ENCODE measurements at places on chromosomes 13 and 19.
A peak's percentile ranks its signal among the peaks of the same experiment; 100 is the strongest.

DNA sequence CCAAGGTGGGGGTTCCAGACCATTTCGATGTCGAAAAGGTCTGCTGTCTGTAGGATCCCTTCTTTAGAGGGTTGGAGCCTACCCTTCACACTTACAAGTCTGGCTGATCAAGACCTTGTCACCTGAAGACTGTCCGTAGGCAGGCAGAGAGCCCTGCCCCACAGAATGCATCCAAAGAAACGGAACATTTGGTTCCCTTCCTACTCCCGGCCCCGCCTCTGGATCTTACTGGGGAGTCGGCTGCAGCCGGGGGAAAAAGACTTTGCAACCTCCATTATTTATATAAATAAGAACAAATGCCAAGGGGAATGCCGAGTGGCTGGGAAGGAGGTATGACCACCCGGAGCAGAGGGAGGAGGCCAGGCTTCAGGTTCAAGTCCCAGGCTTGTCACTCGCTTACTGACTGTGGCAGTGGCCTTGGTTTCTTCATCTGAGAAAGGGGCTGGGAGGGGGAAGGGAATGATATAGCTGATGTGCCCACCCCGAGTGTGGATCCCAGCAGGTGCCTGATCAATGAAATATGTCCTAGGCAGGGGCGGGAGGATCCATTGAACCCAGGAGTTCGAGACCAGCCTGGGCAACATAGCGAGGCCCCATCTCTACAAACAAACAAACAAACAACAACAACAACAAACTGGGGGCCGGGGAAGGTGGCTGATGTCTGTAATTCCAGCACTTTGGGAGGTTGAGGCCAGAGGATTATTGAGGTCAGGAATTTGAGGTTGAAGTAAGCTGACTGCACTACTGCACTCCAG, 48.7 kb downstream of the RFX2 start:
- DNase-seq = no peak

DNA sequence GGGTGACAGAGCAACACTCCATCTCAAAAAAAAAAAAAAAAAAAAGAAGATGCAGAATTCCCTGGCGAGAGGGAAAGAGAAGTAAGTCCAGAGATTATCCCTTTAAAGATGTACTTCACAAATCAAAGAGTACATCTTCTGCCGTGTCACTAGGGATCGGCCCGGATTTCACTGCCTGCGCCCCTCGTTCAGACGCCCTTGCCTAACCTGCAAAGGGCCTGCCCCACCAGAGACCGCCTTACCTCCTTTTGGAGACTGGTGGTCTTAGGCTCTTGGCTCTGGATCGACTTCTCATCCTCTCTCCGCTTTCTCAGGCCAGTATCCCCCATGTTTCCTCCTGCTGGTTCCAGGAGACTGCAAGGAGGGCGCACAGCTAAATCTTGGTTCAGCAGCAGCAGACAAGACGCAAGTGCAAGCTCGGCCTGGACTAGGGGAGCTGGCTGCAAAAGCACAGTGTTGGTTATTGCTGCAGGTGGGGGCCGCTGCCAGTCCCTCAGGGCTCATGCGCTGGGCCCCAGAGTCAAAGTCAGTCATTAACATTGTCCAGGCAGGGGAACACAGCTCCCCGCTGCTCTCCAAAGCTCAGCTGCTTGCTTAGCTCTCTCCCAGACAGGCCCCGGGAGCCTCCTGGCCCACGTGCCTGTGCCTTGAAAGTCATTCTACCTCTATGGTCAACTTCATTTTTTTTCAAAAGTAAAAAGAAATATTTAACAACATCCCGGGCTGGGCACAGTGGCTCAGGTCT, 1.2 kb downstream of the SLC7A9 start:
- no peak for DNase-seq

- DNase-seq = peak; percentile 94
These were observed 10.3 kb downstream of the EHD2 start for GRCh38 chr19:47723581-47723940.

GRCh38 chr19:2608602-2608922, 93.9 kb downstream of the GNG7 start:
- no peak for DNase-seq

DNA sequence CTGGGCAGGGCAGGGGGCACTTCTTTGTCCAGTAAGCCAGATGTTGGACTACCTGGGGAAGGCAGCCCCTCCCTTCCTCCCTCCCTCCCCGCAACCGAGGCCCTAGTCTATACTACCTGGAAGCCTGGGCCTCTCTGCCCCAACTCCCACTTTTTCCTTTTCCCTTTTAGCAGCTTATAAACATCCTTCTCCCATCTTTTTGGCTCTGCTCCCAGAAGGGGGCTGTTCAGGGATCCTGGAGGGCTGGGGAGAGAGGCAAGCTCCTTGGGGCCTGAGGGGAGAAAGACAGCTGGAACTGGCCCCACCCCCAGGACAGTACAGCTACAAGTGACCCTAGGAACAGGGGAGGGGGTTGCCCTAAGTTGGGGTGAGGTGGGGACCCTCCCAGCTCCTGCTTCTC, 44.9 kb downstream of the LYL1 start:
- no peak for DNase-seq

DNA sequence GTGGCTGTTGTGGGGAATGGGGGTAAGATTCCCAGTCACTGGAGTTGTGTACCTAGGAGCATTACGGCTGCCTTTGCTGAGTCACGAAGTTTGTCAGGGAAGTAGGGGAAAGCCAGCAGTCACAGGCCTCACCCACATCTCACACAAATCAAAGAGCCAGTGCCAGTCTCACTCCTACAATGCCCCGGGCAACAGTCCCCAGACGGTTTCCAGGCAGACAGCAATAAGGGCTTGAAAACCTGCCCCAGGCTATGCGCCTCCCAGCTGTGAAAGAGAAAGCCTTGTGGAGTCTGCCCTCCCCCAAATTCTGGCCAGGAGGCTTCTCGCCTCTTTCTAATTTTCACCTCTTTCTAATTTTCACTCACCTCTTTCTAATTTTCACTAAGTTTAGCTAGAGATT, 142.3 kb upstream of the EDNRB start:
- no peak for DNase-seq

DNA sequence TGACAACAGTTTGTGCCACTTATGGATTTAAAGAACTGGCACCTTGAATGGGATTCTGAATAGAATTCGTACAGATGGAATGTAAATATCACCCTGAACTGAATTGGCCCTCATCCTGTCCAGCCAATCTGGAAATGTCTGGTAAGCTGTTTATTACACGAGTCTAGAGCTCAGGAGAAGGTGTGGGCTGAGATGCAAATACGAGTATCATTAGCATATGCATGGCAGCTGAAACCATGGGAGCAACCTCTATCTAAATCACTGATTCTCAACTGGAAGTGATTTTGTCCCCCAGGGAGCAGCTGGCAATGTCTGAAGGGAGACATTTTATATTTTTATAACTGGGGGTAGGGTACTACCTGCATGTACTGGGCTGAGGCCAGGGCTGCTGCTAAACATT, 15.6 kb upstream of the VWA8 start:
- no peak for DNase-seq

- peak; percentile 5 for DNase-seq
These were observed 1227.1 kb downstream of the SLITRK1 start for GRCh38 chr13:82654861-82655855.

- no peak for DNase-seq
These were observed 25.5 kb downstream of the RHPN2 start for GRCh38 chr19:33039108-33039599.

- DNase-seq = no peak
These were observed 2.4 kb upstream of the TGFBR3L start for GRCh38 chr19:7912144-7912696.

DNA sequence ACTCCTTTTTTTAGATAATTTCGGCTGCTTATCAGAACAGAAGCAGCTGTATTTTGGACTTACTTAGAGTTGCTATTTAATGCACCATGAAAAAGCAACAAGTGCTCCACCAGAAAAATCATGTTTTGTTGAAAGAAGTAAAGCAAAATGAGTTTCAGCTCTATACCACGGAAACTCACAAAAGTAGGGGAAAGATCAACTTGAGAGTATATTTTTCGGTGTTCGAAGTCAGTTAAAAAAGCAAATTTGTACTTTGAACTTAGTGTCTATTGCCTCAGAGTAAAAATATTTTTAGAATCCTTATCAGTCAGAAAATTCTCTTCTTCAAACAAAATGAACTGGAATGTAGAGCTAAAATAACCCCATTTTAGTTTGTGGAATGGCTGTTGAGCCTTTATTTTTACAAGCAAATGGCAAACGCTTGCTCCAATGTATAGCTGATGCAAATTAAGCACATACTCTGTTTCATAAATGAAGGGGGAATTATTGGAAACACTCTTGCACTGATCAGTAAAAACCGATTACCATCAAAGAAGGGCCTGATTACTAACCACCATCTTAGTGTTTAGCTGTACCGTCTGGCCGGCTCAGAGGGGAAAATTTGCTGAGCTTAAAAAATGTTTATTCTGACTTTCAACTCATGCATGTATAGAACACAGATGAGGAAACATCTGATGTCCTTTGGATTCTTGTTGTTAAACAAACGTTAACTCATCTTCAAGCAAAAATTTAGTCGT, 540.7 kb downstream of the GPC6 start:
- DNase-seq = no peak

- no peak for DNase-seq
These were observed 731.2 kb upstream of the PCDH9 start for GRCh38 chr13:67961331-67961730.

DNA sequence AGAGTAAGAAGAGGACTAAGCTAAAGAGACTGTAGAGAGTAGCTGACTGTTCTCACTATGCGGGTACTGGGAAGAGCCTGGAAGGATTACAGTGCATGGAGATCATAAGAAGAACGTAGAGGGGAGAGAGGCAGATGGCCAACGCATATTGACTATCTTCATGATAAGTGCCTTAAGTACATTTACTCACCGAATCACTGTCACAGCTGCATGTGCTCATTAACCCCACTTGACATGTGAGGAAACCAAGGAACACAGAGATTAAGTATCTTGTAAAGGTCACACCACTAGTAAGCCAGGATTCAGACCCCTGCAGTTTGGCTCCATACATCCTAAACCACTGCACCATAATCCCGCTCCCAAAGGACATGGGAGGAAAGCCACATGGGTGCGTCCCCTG, 34.1 kb downstream of the SMAD9 start:
- DNase-seq = no peak

GRCh38 chr19:18543814-18544475, 572 bp upstream of the FKBP8 start:
- peak; percentile 59 for DNase-seq

GRCh38 chr13:51674276-51674675, 90.0 kb downstream of the WDFY2 start:
- DNase-seq = no peak

- no peak for DNase-seq
These were observed 18.5 kb downstream of the RNASEH2B start for GRCh38 chr13:50928102-50928501.

DNA sequence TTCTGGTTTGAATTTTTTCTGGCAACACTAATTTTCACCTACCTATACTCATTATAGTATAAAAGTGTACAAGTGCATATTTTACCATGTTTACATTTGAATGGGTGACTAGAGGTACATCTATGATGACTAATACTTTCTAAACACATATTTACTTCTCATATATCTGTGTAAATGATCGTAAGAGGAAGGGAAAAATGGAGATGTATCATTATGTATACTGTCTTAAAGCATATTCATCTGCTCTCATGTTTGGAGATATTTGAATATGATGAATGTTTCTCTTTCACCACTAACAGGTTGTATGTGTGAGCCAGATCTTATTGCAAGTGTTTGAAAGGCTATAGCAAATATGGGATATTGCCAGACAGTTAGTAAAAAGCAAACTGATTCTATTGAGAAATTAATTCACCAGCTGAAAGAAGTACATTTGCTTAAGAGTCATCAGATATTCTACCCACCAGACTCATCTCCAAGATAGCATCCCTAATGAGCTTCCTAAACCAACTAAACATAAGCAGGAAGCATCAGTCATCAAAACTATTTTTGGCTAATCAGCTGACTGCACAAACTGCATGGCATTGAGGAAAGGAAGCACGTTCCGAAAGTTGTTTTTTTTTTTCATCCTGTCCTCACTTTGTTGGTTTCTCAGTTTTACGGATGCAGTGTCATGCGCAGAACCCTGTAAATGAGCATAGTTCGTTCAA, 738.2 kb downstream of the GPC5 start:
- peak; percentile 56 for DNase-seq

- no peak for DNase-seq
These were observed 603.7 kb downstream of the UQCRFS1 start for GRCh38 chr19:28609091-28609755.

DNA sequence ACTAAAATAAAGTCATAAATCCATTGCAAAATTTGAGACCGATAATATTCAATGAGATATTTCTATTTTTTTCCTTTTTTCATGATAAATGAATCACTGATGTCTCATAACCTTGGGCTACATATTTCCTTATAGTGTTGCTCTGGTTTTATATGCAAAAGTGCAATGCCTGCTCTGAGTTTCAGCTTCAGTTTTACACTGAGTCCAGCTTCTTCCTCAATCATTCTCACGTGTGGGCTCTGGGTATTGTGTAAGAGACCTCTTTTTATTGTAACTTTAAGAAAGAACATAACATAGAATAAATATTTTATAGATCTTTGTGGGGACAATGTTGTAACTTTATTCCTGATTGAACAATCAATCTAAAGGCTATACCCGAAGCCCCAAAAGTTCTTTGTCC, 280.2 kb upstream of the EDNRB start:
- DNase-seq = no peak

- DNase-seq = no peak
These were observed 126.3 kb downstream of the STK24 start for GRCh38 chr13:98450539-98451111.

- DNase-seq = peak; percentile 73
These were observed 30.3 kb downstream of the ATP7B start for GRCh38 chr13:51980908-51981307.

- no peak for DNase-seq
These were observed 1.1 kb upstream of the LYL1 start for GRCh38 chr19:13103581-13104359.

- peak; percentile 45 for DNase-seq
These were observed 12.8 kb downstream of the FUT6 start for GRCh38 chr19:5826531-5827341.

DNA sequence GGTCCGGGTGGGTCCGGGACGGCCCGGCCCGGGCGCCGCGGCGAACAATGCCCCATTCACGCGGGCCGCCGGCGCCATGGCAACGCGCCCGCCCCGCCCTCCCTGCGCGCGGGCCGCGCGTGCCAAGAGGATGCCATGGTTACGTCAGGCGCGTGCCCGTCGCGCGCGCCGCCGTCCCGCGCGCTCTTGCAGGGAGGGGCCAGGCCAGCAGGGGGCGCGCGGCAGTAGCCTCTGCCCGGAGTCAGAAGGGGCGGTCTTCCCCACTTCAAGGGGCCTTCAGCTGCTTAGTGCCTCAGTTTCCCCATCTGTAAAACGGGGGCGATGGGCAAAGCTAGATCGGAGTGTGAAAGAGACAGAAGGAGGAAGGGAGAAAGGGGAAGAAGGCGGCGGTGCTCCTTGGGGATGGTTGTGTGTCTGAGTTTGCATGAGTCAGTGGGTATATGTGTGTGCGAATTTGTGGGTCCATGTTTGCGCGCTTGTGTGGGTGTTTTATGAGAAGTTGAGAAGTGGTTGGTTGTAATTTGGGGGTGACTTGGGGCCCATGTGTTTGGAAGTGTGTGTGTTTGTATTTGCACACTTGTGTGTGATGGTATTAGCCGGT, 11.6 kb upstream of the NFIX start:
- DNase-seq = peak; percentile 57
